ENCODE measurements at places on chromosomes 6 and 20.

DNA sequence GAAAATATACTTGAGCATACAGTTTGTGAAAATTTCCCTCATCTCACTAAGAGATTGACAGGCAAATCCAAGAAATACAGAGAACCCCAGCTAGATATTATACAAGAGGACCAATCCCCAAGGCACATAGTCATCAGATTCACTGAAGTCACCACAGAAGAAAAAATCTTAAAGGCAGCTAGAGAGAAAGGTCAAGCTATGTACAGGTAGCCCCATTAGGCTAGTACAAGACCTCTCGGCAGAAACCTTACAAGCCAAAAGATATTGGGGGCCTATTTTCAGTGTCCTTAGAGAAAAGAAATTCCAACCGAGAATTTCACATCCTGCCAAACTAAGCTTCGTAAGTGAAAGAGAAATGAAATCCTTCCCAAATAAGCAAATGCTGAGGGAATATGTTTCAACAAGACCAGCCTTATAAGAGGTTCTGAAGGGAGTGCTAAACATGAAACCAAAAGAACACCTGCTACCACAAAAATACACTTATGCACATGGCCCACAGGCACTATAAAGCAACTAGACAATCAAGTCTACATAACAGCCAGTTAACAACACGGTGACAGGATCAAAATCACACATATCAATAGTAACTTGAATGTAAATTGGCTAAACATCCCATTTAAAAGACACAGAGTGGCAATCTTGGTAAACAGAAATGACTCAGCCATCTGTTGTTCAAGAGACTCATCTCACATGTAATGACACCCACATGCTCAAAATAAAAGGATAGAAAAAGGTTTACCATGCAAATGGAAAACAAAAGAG is 96.3 kb downstream of the FHL5 start:
- DNase-seq = no peak

DNA sequence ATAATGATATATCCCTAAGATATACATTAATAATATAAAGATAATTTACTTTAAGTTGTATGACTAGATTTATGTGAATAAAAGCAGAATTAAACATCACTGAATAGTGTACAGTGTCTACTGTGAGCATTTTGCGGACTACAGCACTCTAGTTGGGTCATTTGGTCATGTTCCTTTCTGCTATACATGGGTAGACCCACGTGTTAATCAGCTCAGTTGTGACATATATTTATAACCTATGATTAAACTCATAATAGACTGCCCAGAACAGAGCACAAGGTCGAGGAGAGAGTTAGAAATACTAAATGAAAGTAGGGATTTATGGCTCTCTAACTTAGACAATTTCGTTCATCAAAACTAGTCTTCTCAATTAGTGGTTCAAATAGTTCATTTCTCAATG is 852.7 kb downstream of the EPHA7 start:
- no peak for DNase-seq

GRCh38 chr6:136763255-136763654 is 29.0 kb downstream of the MAP3K5 start:
- no peak for DNase-seq

GRCh38 chr6:145699462-145699861 is 35.9 kb downstream of the EPM2A start:
- no peak for DNase-seq

DNA sequence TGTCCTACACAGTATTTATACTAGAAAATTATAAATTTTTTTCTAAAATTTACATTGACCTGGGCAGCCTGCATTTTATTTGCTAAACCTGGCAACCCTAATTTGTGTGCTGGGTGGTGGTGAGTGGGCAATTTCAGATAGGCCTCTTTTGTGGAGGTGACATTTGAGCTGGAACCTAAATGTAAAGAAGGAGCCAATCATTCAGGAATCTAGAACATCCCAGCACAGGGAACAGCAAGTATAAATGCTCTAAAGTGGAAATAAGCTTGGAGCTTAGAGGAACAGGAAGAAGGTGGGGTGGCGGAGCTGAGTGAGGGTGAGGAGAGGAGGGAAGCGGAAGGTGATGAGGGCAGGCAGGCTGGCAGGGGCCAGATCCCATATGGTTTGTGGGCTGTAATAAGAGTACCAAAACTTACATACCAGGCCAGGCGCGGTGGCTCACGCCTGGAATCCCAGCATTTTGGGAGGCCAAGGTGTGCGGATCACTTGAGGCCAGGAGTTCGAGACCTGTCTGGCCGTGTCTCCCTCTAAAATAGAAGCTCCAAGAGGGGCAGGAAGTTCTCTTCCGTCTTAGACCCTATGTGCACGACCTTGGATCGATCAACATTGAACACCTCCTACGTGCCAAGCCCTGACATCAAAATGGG is 549 bp upstream of the CSE1L start:
- DNase-seq = no peak

DNA sequence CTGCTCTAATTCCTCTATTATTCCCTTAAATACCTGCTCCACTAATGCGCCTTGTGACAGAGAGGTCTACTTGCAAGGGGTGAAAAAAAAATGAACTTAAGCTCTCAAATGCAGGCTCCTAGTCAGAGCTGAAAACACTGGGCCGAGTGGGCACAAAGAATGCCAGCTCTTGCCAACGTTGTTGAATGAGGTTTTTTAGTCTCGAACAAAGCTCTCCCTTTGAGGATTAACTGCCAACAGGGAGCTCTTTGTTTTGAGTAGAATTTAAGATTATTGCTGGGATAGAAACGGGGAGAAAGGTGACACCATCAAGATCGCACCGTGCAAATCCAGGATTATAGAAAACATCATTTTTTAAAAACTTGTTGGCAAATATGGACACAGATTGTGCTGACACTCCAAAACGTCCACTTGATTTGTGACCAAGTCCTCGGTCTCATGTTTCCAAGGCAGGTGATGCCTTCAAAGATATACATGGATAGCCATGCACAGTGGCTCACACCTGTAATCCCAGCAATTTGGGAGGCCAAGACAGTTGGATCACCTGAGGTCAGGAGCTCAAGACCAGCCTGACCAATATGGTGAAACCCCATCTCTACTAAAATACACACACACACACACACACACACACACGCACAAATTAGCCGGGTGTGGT is 163.2 kb downstream of the BMP7 start:
- DNase-seq = no peak

DNA sequence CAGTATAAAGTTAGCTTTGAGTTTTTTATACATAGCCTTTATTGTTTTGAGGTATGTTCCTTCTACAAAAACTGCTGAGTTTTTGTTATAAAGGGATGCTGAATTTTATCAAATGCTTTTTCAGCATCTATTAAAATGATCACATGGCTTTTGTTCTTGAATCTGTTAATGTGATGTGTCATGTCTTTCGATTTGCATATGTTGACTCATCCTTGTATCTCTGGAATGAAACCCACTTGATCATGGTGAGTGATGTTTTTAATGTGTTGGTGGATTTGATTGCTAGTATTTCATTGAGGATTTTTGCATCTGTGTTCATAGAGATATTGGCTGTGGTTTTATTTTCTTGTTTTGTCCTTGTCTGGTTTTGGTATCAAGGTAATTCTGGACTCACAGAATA is 24.7 kb upstream of the BLCAP start:
- DNase-seq = no peak

GRCh38 chr6:277746-278145 is 14.5 kb upstream of the DUSP22 start:
- no peak for DNase-seq

DNA sequence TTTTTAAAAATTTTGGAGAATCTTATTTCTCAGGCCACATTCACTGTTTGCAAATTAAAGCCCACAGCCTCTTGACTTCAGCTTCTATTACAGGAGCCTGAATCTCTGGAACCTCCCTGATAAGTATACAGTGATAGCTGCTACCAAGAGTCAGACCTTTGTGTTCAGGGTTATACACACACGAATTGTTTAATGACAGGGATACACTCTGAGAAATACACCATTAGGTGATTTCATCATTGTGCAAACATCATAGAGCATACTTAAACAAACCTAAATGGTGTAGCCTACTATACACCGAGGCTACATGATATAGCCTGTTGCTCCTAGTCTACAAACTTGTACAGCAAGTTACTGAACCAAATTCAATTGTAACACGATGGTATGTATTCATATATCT is 473.9 kb downstream of the PKHD1 start:
- DNase-seq = no peak

Measured in astrocyte of the cerebellum (primary cell).